ENCODE measurements at places on chromosomes 1 and 21.
A peak's percentile ranks its signal among the peaks of the same experiment; 100 is the strongest.

GRCh38 chr1:192524223-192524622 lies 51.4 kb upstream of the RGS1 start:
- no peak for DNase-seq

DNA sequence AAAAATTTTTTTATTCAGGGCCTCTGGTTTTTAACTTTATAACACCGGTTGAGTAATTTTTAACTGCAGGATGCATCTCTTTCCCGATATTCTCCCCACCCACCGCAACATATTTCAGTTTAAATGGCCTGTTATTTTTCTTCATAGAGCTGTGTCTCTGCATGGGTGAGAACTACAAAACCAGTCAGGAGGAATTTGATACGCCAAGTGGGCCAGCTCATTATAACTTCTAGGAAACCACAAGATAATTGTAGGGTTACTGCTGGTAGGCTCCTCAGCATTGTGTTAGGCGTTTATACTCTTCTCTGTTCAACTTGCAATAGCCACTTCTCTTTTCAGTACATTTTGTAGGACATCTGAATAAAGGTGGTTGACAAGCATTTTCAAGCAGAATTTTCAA lies 169.7 kb downstream of the PBX1 start:
- DNase-seq, result no peak

DNA sequence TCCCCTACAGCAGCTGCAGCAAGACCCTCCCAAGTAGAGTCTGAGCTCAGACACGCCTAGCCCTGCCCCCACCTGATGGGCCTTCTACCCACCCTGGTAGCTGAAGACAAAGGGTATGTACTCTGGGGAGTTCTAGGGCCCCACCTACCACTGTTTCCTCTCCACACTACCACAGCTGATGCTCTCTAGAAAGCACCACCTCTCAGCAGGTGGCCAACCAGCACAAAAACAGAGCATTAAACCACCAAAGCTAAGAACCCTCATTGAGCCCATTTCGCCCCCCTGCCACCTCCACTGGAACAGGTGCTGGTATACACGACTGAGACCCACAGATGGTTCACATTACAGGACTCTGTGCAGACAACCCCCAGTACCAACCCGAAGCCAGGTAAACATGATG lies 258.9 kb downstream of the SETD4 start:
- no peak for DNase-seq

DNA sequence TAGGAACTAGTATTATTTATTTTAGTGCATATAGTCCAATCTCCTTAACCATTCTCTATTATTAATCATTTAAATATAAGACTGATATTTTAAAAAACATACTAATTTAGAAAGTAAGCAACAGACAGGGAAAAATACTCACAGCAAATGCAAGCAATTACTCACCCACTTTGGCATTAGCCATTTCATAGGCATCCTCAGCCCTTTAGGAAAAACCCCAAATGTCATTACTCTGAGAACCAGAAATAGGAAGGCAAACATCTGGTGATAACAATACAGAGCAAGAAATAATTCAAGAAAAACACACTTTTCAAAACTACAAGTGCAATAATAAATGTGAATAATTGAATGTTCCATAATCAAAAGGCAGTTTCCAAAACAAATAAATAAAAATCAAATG lies 545.1 kb downstream of the PLPP3 start:
- no peak for DNase-seq

GRCh38 chr1:29809446-29810120 lies 573.3 kb downstream of the PTPRU start:
- no peak for DNase-seq

- DNase-seq, result no peak
Measured at GRCh38 chr1:112515311-112516009, 6.7 kb downstream of the WNT2B start.

DNA sequence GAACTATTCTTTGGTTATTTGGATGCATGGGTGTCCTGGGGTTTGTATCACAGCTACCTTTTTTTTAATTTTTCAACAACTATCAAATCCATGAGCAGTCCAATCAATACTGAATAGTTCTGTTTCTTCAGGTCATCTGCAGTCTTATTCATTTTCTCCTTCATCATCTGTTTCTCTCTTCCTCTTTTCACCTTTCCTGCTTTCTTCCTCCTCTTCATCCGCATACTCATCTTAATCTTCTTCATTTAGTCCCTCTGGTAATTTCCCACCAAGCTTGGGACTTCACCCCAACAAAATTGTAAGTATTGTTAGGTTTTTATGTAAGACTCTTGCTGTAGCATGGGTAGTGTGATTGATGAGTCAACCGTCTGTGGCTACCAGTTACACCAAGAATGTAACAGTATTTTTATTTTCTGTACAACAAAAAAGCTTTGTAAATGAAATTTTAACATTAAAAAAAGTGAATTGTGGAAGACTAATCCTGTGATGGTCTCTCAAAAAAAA lies 184.1 kb upstream of the RNPC3 start:
- no peak for DNase-seq

GRCh38 chr1:26579681-26580111 lies 50.1 kb downstream of the RPS6KA1 start:
- DNase-seq, result no peak

DNA sequence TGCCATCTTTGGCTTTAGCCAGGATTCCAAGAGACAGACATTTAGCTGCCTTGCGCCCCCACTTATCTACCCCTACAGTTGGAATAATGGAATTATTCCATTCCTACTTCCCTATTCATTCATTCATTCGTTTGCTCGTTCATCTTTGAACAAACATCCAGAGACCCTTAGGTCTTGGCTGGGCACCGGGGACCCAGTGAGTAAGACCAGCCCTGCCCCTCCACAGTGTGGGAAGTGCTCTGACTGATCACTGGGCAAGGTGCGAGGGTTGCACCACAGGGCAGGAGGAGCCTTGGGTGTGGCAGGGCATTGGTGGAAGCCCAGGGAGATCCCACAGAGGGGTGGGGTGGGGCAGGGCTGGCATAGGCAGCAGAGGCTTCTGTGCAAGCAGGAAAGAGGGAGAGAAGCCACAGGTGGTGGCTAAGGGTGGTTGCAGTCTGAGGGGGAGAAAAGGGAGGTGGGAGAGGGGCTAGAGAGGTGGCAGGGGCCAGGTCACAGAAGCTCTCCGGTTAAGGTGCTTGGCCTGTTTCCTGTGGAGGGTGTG lies 35.0 kb upstream of the TMEM61 start:
- no peak for DNase-seq

- DNase-seq, result peak; percentile 28
Measured at GRCh38 chr1:151511636-151512215, 539 bp downstream of the CGN start.

- no peak for DNase-seq
Measured at GRCh38 chr1:175889848-175890247, 146.5 kb upstream of the TNR start.

GRCh38 chr1:106755682-106756406 lies 300.6 kb upstream of the PRMT6 start:
- no peak for DNase-seq

- no peak for DNase-seq
Measured at GRCh38 chr21:21290751-21291150, 292.5 kb downstream of the NCAM2 start.

DNA sequence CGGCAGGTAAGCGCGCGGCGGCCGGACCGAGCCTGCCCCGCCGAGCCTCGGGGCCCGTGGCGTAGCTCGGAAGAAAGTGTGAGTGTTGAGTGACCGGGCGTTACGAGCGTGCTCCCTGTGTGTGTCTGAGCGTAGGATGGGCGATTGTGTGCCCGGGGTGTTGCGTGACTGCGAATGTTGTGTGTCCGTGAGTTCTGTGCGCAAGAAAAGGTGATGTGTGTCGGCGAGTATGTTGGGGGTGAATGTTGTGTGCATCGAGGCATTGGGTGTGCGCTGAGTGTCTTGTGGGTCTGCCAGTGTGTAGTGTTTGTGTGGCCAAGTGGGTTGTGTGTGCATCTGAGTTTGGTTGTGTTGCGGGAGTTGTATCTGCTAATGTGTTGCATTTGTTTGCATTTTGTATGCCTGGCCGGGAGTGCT lies 398 bp downstream of the PTPRU start:
- DNase-seq, result no peak

- no peak for DNase-seq
Measured at GRCh38 chr1:236132420-236133046, 9.8 kb upstream of the GPR137B start.

- DNase-seq, result no peak
Measured at GRCh38 chr1:51750729-51751128, 127.8 kb downstream of the NRDC start.

DNA sequence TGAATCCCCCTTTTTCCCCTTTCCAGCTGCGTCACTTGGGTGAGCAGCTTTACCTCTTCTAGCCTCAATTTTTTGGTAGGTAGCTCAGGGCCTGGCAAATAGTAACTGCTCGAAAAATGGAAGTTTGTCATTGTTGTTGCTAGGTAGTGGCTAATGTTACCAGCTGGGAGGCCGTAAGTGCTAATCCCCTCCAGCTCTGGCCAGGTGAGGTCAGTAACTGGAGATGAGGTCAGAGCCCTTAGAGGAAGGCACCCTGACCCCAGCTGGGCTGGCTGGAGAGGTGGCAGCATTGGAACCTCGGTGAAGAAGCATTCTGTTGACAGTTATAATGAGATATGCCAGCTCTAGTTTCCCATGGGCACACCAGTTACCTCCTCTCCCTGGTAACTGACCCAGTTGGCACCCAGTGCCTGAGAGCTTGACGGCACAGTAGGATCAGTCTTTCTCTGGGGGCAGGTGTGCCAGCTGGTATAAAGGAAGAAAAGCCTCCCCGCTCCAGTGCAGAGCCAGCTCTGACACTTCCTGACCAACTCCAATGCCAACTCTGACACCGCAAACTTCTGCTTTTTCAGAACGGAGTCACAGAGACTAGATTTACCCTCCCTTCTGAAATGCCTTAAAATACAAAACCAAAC lies 35.0 kb upstream of the SLC2A1 start:
- DNase-seq, result no peak

DNA sequence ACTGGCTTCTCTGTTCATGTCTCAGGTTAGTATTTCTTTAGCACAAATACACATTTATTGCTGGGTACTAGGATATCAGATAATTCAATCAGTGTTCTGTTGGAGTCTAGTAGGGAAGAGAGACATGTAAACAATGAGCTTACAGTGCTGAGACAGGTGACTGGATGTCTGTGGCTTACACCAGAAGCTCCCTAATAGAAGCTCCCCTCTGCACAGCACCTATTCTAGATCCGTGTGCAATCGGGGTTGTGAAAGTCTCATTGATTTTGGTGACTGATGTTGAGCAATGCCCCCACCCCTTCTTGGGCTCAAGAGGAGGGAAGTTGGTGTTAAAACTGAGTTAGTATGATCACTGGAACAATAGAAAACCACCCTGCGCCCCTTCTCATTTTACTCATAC lies 279.2 kb downstream of the RPS6KC1 start:
- DNase-seq, result no peak

DNA sequence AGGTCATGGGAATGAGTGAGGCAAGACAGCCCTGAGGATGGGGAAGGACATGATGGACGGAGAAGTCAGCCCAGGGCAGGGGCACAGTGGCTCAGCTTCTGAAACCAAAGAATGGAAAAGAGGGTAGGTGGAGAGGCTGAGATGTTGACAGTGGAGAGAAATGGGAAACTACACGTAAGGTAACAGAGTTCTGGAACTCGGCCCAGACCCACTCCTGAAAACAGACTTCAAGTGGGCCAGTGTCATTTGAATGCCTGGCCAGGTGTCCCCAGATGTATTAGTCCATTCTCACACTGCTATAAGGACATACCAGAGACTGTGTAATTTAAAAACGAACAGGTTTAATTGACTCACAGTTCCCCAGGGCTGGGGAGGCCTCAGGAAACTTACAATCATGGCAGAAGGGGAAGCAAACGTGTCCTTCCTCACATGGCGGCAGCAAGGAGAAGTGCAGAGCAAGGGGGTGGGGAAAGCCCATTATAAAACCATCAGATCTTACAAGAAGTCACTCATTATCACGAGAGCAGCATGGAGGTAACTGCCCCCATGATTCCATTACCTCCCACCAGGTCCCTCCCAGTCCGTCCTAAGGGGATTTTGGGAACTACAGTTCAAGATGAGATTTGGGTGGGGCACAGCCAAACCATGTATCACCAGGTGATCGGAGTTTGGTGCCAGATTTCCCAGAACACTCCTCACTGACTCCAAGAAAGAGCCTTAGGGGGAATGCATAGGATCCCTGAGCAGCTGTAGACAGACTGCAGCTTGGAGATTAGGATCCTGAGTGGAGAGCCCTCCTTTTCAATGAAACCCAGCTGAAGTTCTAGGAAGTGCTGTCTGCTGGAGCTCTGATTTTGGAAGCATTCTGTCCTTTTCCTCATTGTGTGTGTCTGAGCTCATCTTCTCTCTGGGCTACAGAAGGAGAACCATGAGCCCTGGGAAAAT lies 40.3 kb downstream of the FHAD1 start:
- DNase-seq, result no peak

- no peak for DNase-seq
Measured at GRCh38 chr1:51877434-51878307, 856 bp downstream of the NRDC start.

DNA sequence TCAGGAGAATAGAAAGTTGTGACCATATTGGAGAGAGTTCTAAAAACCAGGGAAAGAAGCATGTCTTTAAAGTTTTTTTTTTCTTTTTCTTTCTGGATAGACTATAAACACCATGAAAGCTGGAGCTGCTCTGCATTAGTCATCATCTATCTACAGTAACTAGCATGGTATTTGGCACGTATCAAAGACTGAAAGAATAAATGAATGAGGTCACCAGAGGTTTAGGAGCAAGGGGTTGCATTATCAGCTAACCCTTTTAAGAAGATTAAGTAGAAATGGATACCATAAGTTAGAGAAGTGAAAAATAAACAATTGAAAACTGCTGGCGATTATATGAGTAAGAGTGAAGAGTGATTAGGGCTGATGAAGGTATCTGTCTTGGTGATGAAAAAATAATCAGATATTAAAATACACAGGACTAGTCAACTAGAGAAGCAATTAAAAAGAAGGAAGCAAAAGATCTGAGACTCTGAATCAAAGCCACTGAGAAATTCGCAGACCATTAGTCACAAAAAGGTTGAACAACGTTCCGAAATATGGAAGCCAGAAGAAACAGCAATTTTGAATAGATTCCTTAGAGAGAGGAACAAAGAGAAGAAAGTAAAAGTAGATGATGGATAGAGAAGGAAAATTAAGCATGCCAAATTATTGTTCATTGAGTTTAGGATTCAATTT lies 536.4 kb downstream of the DPYD start:
- DNase-seq, result no peak

GRCh38 chr1:155186794-155187455 lies 13.3 kb downstream of the TRIM46 start:
- DNase-seq, result no peak

DNA sequence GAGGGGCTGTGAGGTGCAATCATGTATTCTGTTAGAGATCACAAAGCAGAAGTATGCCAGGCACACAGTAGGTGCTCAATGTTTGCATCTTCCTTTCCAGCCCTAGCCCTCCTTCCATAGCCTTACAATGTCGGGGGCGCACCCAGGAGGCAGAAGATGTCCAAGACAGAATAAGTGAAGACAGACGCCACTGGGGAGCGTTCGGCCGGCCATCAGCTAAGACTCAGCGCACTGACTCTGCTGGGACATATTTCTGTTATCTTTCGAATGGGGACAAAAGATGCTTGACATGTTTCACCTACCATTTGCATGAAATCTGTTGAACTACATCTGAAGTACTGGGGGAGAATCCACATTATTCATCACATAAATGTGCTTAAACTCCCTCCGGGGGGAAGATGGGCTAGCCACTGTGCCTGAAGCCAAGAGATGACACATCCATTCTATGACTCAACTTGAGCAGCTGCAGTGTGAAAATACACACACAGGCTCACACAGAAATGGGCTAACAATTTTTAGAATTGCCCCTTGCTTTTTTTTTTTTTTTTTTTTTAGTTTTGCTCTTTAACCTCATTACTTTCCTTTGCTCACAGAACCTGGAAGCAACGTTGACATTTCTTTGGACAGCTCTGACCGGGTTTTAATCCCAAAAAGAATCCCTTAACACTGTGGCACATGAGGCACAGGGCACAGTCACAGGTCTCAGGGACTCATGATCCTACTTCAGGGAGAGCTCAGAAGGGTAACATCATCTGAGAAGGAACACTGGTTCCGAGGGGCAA lies 7.9 kb downstream of the TIAM1 start:
- DNase-seq, result no peak
